Colonic mucosa (tissue), 4 donors: ENCODE measurements at places on chromosomes 6 and 20. TPM values are rescaled to one million over a fixed set of nuclear protein-coding genes. Genes with fewer than 3 reads are reported as not detected.
A peak's percentile ranks its signal among the peaks of the same experiment; 100 is the strongest.

DNA sequence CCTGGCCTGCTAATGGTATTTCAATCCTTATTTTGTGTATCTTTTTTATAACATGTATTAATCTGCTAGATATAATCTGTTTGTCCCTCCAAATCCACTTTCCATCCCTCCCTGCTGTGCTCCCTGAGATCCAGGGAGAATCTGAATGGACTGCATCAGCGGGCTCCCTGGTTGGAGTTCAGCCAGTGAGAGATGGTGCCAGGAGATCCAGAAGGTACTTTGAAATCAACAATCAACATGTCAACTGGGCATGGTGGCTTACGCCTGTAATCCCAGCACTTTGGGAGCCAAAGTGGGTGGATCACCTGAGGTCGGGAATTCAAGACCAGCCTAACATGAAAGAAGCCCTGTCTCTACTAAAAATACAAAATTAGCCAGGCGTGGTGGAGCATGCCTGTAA lies 4.4 kb downstream of the ATF6B start:
- H3K36me3 ChIP-seq = peaks cover 12% of the 10 kb centered on the region
- H3K4me1 ChIP-seq = peaks cover 17% of the 10 kb centered on the region
- no peaks in the 10 kb centered on the region for H3K27me3 ChIP-seq
- H3K27ac ChIP-seq = no peak overlapping the region
- H3K4me3 ChIP-seq = no peak overlapping the region
- DNase-seq = no peak

DNA sequence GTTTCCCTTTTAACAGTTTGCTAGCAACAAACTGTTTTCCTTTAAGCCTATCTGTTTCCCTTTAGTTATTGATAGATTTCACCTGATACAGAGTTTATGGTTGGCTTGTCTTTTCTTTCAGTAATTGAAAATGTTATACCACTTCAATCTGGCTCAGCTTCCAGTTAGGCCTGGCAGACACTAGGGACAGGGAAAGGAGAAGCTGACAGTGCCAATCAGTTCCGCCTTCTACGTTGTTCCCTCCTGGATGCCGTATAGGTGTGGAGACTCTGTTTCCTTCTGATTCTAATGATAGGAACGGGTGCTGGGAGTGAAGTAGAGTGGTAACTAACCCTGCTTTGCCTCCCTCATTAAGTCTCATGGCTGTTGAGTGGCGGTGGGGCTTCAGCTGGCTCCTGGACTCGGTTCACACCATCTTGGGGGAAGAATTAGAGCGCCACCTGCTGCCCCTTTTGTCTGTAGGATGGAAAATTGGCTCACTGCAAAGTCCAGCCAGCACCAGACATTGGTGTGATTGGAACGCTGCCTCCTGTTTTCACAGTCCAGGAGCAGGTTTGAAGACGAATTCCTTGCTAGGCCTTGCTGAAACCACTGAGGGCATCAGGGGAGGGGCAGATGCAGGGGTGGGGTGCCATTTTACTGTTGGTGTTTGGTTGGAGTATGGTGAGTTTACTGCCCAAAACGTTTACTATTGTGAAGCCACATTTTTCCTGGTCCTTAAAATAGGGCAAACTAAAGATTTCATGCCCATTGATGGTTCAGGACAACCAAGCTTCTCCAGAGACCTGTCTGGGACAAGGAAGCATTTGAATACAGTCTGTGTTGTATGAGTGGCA lies 1729.5 kb downstream of the GRIK2 start:
- no peaks in the 10 kb centered on the region for H3K27me3 ChIP-seq
- peak; percentile 39 for DNase-seq
- H3K27ac ChIP-seq = no peak overlapping the region
- H3K4me3 ChIP-seq = no peak overlapping the region
- H3K36me3 ChIP-seq = no peaks in the 10 kb centered on the region

DNA sequence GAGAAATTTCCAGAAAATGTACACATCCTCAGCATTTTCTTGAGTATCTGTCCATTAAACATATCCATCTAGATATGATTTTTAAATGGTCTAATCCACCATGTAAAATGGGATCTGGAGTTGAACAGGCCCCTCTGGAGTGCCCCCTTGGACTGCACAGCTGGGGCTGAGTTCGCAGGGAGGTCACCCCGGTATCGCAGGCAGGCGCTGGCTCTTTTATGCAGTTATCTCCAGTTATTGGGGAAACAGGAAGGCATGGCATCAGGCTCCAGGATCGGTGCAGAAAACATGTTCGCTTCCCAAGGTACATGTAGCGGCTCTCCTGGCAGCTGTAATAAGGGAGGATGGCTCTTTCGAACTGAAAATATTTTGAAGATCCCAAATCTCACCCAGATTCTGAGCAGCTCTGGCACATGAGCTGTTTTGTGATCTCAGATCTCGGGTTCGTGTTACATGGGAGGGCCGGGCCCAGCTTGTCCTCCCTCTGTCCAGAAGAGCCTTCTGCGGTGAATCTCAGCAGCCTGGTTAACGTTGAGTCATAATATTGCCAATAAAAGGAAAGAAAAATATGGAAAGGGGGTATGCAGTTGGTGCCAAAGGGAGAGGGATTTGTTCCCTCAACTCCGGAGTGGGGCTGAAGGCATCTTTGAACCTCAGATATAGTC lies 167.7 kb downstream of the EYA2 start:
- peaks cover 4% of the 10 kb centered on the region for H3K4me1 ChIP-seq
- no peak overlapping the region for H3K27ac ChIP-seq
- DNase-seq = no peak
- no peak overlapping the region for H3K4me3 ChIP-seq
- H3K27me3 ChIP-seq = no peaks in the 10 kb centered on the region

GRCh38 chr20:59170406-59171349 lies 7.1 kb downstream of the ZNF831 start:
- H3K4me3 ChIP-seq = no peak overlapping the region
- H3K4me1 ChIP-seq = peaks cover 5% of the 10 kb centered on the region

GRCh38 chr6:161750686-161751085 lies 476.8 kb upstream of the AGPAT4 start:
- H3K27me3 ChIP-seq = no peaks in the 10 kb centered on the region
- no peak overlapping the region for H3K4me3 ChIP-seq
- H3K4me1 ChIP-seq = no peaks in the 10 kb centered on the region
- no peak for DNase-seq
- H3K27ac ChIP-seq = no peak overlapping the region
- no peaks in the 10 kb centered on the region for H3K36me3 ChIP-seq

DNA sequence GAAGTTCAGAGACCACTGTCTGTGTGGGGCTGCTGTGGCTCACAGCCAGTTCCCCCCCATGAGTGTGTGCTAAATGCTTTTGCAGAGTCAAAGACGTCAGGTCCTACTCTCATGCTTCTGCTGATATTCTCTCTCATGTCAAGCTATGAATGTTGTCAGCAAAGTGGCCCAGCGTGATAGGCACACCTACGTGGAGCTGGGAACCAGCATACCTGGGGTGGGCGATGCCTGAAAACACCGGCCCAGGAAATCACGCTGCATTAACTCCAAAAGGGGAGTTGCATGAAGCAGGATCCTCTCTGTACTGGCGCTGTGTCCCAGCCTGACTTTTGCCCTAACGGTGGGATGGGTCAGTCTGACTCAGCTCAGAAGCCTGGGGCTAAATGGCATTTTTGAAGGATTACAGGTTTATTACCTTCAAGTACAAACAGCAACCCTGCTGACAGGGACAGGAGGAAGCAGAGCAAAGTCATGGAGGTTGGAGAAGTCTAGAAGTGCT lies 9.0 kb upstream of the MRPS10 start:
- peak overlapping the region; percentile 76 for H3K27ac ChIP-seq
- H3K27me3 ChIP-seq = no peaks in the 10 kb centered on the region
- H3K4me3 ChIP-seq = no peak overlapping the region
- peak; percentile 84 for DNase-seq
- no peaks in the 10 kb centered on the region for H3K36me3 ChIP-seq

- no peak overlapping the region for H3K4me3 ChIP-seq
- no peaks in the 10 kb centered on the region for H3K4me1 ChIP-seq
- no peaks in the 10 kb centered on the region for H3K36me3 ChIP-seq
- no peak overlapping the region for H3K27ac ChIP-seq
- no peaks in the 10 kb centered on the region for H3K27me3 ChIP-seq
These were observed 40.4 kb upstream of the ARG1 start for GRCh38 chr6:131532580-131533039.

DNA sequence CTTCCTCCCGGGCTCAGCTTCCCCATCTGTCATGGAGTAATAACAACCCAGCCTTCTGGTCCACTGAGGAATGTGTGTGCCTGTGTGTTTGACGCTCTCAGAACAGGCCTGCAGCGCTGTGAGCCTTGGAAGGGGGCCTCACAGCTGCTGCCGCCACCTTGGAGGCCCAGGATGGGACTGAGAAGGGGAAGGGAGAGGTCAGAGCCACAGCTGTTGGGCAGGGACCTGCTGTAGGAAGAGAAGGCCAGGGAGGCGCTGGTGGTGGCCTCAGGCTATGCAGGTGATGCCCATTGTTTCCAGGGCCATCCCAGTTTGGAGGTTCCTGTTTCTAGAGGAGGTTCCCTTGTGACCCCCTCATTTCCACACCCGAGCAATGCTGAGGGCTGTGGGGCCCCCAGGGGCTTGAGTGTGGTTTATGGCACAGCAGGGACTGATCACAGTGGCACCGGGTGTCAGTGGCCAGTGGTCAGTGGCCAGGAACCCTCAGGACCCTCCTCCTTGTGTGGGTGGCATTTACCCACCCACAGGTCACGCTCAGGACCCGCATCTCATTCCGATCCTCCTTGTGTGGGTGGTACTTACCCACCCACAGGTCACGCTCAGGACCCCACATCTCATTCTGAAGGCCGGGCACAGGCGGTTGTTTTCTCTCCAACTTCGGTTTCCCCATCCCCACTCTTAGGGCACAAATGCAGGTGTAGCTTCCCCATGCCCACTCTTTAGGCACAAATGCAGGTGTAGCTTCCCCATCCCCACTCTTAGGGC lies 14.0 kb downstream of the TPD52L2 start:
- H3K36me3 ChIP-seq = peaks cover 18% of the 10 kb centered on the region
- H3K4me3 ChIP-seq = no peak overlapping the region
- DNase-seq = no peak
- H3K27me3 ChIP-seq = no peaks in the 10 kb centered on the region
- no peaks in the 10 kb centered on the region for H3K4me1 ChIP-seq

- no peaks in the 10 kb centered on the region for H3K4me1 ChIP-seq
- H3K36me3 ChIP-seq = no peaks in the 10 kb centered on the region
- DNase-seq = no peak
- no peak overlapping the region for H3K27ac ChIP-seq
- H3K27me3 ChIP-seq = no peaks in the 10 kb centered on the region
These were observed 161.5 kb downstream of the KIF6 start for GRCh38 chr6:39563566-39564311.

Gene HSPA1L
- 0.98 TPM for total RNA-seq

Gene SAMD10
- 6.1 TPM for total RNA-seq

Gene IL17A
- total RNA-seq = not detected

Gene TCF19
- total RNA-seq = 8.8 TPM

Gene ABCC10
- total RNA-seq = 33.9 TPM
